MG63 (cell line): ENCODE measurements at places on chromosomes 11 and 22. TPM values are rescaled to one million over a fixed set of nuclear protein-coding genes. Genes with fewer than 3 reads are reported as not detected.

The KREMEN1 gene
- 2.4 and 6.1 TPM in 2 replicates for total RNA-seq

The MUC5B gene
- not detected in 2 replicates for total RNA-seq

The CLMP gene
- 78.3 and 109 TPM in 2 replicates for total RNA-seq

DNA sequence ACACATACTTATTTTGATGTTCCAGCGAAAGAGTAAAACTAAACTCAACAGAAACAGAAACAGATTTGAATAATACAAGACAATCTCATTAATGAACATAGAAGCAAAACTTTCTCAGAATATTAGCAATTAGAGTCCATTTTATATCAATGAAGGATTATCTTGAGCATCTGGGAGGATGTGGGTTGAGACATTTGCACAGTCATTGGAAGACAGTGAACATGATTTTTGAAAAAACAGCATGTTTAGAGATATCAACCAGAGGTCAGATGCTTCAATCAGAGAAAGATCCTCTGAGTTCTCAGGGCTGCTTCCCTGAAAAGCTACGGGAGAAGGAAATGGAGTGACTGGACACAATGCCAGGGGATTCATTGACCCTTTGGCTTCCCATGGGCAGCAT lies 35.9 kb upstream of the VPREB1 start:
- DNase-seq, result no peak

DNA sequence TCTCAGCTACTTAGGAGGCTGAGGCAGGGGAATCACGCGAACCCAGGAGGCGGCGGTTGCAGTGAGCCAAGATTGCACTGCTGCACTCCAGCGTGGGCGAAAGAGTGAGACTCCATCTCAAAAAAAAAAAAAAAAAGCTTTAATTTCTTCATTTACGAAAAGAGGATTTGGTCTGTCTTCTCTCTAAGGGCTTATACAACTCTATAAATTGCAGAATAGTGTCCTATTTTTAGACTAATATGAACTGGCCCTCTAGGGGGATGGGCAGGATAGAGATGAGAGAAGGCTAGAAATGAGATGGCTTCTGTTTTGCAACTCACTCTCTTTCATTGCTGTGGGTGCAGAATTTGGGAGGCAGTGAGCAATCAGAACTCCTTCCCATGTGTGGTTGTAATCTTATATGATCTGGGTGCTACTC lies 11.3 kb downstream of the MAML2 start:
- DNase-seq, result no peak

DNA sequence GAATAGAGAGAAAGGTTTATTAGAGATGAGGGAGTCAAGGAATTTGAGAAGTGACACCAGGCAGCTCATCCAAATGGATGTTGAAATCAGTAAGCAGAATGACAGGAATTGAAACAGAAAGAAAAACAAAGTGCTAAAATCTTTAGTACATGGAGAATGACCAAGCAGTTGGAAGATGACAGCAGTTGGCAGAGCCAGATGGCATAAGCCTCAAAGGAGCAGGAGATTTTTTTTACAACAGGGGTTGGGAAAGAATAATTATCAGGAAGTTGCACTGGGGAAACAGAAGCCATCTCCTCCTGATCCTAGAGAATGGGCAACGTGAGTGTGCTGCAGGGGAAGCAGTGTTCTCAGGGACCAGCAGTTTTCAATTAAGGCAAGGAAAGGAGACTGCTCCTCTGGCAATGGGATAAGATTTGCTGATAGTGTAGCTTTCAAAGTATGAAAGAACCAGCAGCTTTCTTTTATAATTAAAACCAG lies 28.9 kb downstream of the RAB39A start:
- DNase-seq, result peak; percentile 49

- DNase-seq, result peak; percentile 99
Measured at GRCh38 chr11:727859-728748, 19.2 kb upstream of the TALDO1 start.
